HTR-8/SVneo (cell line): ENCODE measurements at places on chromosomes 5 and 9.

DNA sequence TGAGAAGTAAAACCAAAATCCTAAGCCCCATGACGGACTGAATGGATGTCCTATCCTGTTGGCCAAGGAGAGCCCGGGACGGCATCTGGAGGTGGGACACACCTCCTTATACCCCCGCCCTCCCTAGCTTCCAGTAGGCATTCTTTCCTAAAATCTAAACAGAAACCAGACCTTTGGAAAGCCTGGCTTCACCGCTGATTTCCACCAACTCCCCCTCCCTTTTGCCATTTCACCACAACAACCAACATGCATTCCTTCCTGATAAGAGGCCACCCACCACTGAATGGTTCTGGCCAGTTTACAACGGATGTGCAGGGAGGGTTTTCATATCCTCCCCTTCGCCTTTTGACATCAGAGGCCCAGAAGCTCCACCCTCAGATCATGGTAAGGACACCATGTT is 9.2 kb upstream of the RARS1 start:
- DNase-seq = no peak

DNA sequence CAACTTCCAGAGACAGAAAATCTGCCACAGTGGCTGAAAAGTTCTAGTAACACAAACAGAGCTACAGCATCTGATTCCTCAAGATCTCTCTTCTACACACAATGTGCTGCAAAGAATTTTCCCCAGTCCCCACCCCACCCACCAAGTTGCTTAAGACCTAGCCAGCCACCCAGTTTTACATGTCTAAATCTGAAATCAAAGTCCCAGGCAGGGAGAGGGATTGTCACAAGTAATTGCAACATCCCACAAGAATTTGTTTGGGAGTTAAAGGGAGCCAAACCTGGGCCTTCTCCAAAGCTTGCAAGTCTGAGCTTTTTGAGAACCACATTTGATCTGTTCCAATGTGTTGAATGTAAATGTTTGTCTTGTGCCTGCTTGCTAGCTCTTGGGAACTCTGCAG is 15.5 kb downstream of the IGIP start:
- no peak for DNase-seq

- no peak for DNase-seq
These were observed 16.5 kb upstream of the TRIM14 start for GRCh38 chr9:98135558-98135934.

DNA sequence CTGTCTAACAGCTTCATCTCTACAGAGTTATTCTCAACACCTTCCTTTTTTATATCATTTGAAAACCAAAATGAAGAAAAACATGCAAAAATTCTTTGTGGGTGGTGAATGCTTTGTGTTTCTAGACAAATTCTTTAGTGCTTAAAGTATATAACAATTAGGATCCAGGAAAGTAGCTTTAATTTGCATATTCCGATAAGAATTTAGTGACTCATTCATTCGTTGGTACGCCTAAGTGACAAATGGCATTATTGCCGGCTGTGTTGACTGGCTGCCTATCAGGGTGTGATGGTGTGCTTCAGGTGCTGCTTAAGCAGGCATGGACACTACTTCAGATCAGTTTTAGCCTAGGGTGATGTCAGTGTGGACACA is 35.2 kb downstream of the LMNB1 start:
- DNase-seq = no peak

- DNase-seq = peak; percentile 20
These were observed 31.6 kb downstream of the LMNB1 start for GRCh38 chr5:126808521-126808988.

DNA sequence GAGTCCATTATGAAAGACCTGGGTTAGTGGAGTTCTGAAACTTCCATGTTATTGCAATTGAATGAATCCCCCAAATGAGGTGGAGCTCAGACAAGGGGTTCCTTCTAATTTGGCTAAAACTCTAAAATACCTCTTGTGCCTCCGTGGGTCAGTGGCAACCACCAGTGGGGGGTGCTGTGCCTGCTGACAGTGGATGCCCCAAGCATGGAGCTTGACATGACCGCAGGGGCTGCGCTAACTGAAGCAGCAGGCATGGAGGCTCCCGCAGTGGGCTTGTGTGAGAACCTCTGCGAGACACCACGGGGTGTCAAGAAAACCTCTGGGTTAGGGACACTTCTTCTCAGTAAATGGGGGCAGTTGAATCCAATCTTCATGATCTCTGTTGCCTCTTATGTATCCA is 200.5 kb downstream of the DRD1 start:
- DNase-seq = no peak

- no peak for DNase-seq
These were observed 297.1 kb downstream of the FBXL7 start for GRCh38 chr5:15797116-15797515.

- DNase-seq = no peak
These were observed 89.9 kb downstream of the PAM start for GRCh38 chr5:102845041-102845440.

GRCh38 chr9:88488166-88488565 is 46.8 kb upstream of the NXNL2 start:
- DNase-seq = no peak

- no peak for DNase-seq
These were observed 18.8 kb downstream of the DBH start for GRCh38 chr9:133654736-133655657.

- DNase-seq = no peak
These were observed 119.4 kb downstream of the NTRK2 start for GRCh38 chr9:84788803-84789462.

DNA sequence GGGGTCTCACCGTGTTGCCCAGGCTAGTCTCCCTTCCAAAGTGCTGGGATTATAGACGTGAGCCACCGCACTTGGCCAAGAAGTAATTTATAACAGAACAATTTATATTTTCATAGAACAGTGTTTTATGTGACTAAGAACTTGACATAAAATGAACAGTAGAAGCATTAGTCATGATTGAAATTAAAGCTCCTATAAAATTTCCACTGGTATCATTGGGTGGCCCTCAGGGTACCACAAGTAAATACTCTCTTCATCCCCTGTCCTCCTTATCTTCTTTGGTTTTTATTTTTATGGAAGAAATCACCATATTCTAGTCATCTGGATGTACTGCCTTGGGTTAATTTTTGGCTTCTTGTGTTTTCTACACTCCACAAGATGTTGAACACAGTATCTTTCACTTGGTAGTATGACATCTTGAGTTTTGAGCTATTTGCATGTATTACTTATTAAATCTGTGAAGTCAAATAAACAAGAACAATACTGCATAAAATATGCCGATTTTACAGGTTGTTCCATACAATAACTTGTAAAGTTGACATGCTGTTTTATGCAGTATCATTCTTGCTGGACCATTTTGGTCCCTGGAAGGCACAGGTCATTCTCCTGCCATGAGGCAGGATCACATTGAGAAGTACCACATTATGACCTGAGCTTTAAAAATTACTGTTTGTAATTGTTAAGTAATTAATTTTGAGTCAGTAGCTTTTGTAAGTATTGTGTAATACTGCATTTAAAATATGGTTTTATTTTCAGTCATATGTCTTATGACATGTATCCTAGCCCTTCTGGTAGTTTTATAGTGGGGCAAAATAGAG is 24.4 kb downstream of the LMNB1 start:
- no peak for DNase-seq

DNA sequence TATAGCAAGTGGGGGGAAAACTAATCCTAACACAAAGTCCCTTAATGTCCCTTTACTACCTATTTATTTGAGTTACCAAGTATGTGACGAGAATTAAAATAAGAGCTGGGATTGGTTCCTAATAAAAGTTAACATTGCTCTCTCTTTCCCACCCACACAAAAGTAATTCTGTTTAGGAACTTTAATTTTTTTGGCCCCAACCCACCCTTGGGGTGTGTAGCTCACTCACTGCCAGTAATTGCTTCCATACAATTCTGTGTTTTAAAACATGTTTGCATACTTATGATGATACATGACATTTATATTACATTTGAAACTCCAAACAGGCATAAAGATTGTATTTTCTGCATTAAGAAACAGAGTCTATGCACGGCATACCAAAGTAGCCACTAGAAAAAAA is 106.5 kb downstream of the BNC2 start:
- DNase-seq = no peak

GRCh38 chr9:79684711-79685575 is 113.2 kb downstream of the TLE4 start:
- DNase-seq = no peak

GRCh38 chr5:162956570-162956969 is 480.8 kb upstream of the CCNG1 start:
- no peak for DNase-seq

DNA sequence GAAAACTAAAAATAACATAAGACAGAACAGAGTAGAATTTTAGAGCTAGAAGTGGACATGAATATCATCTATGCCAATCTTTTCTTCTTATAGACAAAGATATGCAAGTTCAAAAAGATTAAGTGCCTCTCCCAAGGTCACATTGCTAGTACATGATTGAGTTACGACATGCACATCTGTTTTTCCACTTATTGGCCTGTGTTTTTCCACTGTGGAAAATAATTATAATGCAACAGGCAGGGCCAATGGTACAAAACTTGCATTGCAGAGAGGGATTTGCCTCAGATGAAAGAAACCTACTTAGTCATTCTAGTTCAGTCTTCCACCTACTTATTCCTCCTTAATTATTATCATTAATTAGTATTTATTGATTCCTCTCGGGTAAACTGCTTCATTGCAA is 407.8 kb upstream of the SGCD start:
- no peak for DNase-seq

GRCh38 chr9:118419676-118420075 is 715.5 kb downstream of the TLR4 start:
- DNase-seq = no peak

DNA sequence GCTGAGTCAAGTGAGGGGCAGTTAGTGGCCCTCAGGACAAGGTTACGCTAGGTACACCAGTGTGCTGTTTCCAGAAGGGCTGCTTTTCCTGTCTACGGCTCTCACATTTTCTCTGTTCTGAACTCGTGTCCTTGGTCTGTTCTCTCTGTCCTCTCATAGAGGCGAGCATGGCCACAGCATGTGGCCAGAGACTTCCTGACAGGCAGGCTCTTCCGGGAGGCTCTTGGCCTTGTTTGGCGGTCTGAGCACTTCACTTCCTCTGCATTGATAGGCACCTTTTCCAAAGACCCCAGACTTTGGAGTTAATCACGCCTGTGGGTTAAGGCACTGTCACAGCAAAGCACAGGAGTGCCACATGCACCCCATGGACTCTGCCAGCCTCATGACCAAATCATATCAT is 1.2 kb downstream of the CKMT2 start:
- no peak for DNase-seq

- DNase-seq = no peak
These were observed 69.2 kb downstream of the RCL1 start for GRCh38 chr9:4861736-4862451.

- DNase-seq = no peak
These were observed 122.4 kb downstream of the LRRC70 start for GRCh38 chr5:62701036-62701435.

- no peak for DNase-seq
These were observed 126.0 kb downstream of the WNK2 start for GRCh38 chr9:93309889-93310425.

DNA sequence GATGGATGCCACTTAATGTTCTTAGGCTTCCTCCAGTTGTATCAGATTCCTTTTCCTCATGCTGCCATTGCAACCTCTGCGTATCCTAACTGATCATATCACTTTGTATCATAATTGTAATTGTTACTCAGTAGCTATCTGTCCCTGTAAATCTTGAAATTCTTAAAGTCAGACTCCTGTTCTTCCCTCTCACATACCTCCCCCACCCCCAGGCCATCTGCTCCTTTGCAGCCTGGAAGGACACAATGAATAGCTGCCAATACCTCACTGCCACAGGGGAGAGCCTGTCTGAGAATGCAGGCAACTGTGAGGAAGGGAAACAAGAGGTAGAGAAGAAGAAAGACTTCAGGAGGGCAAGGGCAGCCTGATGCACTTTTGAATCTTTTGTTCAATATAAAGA is 228.5 kb downstream of the ENC1 start:
- no peak for DNase-seq

DNA sequence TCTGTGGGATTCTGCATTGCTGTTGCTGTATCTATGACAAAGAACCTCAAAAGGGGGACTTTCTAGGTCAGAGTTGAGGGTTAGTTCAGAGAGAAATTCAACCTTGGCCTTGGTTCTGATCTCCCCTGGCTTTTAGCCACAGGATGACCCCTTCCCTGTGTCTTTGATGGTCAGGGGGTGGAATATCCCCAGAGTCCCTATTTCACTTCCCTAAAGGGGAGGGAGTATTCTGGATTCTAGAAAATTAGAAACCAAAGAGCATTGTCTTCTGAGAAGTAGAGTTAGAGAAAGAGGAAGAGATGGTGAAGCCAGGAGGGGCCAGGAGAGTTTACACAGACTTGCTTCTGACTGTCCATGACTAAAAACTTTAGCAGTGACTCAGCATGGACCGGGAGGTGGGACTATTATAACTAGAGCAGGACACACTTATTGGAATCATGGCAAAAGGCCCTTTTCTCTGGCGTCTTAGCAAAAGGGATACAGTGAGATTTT is 56.2 kb upstream of the LPAR1 start:
- DNase-seq = no peak

DNA sequence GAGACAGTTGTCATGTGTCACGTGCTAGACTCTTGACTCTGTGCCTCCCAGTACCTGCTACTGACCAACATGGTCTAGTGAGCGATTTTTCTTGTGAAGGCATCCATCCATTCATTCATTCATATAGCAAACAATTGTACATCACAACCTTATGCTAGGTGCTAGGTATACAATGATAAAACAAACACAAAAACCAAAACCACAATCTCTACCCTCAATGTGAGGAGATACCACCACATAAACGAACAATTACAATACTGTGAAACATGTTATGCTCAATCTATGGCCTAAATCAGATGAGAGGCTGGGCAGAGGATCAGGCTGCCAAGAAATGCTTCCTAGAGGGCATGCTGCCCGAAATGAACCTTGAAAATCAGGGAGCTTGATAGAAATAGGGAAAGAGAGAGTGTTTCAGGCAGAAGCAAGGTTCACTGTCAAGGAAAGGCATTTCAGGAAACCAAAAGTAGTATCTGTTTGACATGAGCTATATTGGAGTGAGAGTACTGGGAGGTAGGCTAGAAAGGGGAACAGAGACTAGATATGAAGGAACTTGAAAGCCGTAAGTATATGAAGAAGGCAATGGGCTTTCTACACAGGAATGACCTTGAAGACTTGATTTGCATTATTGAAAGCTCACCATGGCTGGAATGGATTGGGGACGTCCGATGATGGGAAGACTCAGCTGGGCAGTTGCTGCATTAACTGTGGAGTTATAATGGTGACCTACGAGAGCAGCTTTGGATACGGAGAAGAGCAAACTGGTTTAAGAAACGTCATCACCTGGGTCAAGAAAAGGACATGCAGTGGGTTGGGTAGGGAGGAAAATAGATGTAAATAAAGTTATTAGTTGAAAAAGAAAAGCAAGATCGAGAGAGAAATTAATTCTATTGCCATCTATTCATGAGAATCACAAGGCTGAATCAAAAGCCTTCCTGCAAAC is 90.1 kb downstream of the THBS4 start:
- no peak for DNase-seq
